ENCODE measurements at places on chromosomes 2 and 18. TPM values are rescaled to one million over a fixed set of nuclear protein-coding genes. Genes with fewer than 3 reads are reported as not detected.

DNA sequence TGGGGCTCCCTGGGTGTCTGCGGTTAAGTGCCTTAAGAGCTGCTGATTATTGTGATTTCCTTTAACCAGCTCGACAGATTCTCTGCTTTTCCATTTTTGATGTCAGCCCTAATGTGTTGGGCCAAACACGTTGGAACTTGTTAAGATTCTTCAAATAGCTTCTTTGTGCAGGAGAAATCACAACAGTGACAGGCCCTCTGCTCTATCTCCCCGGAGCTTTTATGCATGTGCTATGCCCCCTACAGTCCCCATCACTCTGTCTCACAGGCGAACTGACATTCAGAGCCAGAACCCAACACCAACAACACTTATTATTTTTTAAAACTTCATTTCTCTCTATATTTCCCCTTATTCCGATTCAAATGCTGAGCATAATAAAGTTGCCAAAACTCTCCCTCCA lies 371.7 kb upstream of the CELF4 start:
- no peak for DNase-seq

DNA sequence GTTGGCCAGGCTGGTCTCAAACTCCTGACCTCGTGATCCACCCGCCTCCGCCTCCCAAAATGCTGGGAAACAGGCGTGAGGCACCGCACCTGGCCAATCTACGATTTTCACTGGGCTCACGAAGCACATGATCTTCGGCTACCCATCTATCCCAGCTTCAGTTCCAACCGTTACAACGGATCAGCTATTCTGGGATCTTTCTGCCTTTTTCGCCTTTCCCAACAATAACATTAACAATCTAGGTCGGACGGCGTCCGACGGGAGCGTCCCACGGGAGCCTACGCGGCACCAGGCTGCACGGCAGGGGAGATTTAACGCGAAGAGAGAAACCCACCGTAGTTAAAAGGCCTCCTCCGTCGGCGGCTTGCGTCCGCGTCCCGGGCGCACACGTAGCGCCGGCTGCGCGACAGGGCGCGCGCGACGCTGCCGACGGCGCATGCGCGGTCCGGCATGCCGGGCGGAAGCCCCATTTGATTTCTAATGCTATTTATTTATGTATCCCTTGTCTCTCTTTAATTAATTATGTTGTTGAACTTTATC lies at the start of gene MSL3B:
Gene MSL3B (minus strand): TSS at position 394 of the 540 bp plus-strand sequence.
- DNase-seq = peak; percentile 51

- no peak for DNase-seq
Observed at GRCh38 chr2:201342923-201343322, 14.2 kb downstream of the FLACC1 start.

DNA sequence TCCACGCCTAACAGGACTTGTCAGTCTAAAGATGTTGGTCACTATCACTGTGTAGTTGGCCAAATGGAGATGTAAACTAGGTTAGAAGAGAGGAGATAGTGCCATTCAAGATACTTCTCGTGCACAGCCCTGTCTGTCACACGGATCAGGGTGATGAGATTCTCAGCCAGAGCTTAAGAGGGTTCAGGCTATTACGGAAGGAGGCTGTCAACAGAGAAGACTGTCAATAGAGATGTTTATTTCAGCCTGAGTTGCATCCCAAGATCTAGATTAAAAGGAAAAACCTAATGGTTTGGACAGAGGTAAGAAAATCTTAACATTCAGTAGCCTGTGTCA lies 83.4 kb downstream of the AAK1 start:
- DNase-seq = no peak

DNA sequence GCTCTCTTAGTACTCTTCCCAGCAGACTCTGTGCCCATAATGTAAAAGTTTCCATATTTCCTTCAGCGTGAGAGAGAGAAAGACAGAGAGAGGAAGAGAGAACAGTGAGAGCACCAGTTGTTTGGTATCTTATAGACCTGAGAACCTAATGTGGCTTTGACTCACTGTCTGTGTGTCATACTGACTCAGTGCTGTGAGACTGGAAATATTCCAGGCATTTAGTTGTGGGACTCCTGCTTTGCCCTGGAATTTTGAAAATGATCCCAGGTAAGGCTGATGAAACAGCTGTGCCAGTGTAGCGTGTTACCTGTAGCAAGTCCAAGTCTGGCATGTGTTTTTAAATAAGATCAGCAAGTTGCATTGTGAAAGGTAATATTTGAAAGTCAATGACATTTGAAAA lies 87.9 kb upstream of the KCNH7 start:
- no peak for DNase-seq

DNA sequence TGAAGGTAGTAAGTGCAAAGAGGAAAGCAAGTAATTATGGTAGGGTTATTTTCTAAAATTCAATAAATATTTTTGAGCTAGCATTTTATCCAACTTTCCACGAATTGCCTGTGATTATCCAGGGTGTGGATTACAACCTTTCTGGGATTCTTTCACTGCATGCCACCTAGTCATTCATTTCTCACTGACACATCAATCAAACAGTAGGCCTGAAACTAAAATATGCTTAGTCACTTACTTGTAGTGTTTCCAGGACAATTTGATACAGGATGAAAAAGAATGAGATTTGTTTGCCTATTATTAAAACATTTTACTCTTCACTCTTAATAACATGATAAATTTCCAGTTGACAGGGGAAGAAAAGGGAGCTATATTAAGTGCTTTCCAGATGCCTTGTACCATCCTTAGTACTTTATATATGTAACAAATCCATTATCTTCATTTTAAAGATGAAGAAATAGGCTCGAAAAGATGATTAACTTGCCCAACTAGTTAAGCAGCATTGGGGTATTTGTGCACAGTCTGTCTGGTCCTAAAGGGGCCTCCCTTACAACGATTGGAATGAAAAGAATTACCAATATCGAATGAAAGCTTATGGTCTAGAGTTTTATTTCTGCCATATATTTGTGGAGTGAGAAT lies 70.4 kb downstream of the KCTD1 start:
- no peak for DNase-seq

DNA sequence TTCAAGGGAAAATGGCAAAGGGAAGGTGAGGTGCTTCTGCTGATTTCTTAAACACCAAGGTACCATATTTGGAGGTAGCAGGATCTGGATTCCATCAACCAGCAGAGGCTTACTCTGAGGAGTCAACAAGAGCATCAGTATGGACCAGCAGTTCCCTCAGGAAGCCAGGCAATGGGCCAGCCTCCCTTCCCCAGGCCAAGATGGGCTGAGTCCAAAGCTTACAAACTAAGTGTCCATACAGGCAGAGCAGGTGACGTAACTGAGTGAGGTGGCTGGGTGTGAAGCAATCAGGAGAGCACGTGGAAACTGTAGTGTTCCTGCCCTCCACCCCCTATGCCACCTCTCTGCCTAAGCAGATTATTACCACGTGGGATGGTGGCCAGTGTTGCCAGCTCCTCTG lies 134.2 kb upstream of the HNRNPA3 start:
- DNase-seq = peak; percentile 39

DNA sequence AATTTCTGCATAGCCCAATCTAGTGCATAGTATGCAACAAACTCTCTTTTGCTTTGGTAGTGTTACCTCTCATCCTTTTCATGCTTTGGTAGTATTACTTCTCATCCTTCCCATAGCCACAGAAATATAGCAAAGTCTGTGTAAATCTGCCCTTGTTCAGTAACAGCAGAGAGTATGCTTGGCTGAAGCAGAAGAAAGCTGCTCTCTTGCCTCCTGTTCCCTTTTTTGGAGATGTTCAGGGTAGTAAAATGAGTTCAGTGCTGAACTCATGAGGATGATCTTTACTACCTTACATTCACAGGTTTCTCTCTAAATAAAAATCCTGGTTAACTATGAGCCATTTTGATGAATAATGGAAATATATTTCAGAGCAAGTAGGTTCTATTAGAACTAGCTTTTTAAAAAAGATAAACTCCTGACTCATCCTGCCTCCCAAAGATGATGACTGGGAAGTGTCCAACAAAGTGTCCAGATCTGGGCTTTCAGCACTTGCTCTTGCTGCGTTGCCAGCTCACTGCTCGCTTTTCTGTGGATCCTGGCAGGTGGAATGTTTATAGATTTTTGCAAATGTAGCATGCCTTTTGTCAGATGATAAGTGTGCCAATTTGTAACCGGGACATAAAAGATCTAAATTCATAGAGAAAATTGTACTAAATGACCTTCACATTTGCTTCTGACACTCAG lies 29.4 kb upstream of the CHMP3 start:
- no peak for DNase-seq

DNA sequence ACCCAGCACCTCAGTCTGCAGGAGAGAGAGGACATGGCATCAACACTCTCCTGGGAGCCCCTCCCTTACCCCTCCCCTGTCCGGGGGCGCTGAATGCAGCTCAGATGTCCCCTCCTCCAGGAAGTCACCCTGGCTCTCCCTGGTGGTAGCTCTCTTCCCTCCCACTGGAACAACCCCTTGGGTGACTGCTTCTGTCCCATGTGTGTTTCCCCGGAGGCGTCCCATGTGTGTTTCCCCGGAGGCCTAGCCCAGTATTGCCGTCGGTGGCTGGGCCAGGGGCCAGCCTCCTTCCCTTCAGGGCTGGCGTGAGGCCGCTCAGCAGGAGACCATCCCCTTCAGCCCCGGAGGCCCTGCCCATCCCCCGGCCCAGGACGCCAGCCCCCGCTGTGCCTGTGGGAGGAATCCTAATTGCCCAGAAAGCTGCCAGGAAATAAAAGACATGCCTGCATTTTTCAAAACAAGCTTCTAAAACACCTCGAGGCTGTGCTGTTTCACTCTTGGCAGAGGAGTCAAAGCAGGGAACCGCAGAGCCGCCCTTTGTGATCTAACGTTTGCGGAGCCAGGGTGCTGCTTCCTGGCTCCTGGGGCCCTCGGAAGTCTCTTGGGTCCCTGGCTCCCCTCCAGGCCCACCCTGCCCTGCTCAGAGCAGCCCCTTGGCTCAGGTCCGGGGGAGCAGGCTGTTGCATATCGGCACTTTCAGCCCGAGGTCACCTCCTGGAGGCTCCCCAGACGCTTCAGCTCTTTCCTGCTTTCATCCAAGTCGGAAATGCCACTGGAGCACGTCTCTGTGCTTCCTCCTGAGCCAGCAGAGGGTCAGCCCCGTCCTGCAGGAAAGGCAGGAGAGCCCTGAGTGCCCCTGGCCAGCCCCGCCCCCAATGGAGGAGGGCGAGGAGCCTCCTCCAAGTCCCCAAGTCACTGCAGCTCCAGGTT lies 11.4 kb downstream of the SNED1 start:
- DNase-seq = peak; percentile 73

DNA sequence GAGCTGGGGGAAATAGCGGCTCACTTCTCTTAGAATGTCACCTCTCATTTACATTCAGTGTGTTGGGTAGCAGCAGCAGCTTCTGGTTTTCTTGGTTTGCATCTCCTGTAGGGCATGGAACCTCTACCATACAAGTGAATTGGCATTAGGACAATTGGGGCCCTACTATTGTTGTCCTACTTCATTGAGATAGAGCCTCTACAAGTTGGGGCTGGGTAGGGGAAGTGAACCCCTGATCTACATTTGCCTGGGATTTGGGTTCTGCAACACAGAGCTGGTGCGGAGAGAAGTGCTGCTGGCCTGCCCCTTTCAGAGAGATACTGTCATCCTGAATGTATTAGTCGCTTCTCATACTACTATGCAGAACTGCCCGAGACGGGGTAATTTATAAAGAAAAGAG lies 391.6 kb upstream of the HS6ST1 start:
- DNase-seq = no peak

- DNase-seq = no peak
Observed at GRCh38 chr2:38887347-38887746, 2.3 kb upstream of the ARHGEF33 start.

- DNase-seq = peak; percentile 78
Observed at GRCh38 chr2:73999881-74000597, 15.3 kb downstream of the TET3 start.

DNA sequence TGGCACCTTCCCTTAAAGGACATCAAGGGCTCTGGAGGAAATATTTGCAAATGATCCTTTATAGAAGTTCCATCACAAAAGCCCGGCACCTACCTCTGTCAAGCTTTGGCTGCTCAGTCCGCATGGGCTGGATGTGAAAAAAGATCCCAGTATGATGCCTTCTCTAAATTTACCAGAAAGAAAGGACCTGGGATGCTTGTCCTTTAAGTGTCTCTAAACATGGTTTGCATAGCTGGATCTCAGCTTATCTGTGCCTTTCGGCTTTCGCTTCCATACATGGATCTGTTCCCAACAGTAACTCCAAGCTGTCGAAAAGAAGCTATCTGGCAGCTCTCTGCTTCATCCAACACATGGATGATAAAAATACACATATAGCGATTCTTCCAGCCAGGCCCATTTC lies 60.4 kb upstream of the SLC8A1 start:
- DNase-seq = peak; percentile 53

- DNase-seq = no peak
Observed at GRCh38 chr2:10402062-10402585, 46.0 kb downstream of the ODC1 start.

- no peak for DNase-seq
Observed at GRCh38 chr2:124112966-124113365, 87.9 kb downstream of the CNTNAP5 start.

DNA sequence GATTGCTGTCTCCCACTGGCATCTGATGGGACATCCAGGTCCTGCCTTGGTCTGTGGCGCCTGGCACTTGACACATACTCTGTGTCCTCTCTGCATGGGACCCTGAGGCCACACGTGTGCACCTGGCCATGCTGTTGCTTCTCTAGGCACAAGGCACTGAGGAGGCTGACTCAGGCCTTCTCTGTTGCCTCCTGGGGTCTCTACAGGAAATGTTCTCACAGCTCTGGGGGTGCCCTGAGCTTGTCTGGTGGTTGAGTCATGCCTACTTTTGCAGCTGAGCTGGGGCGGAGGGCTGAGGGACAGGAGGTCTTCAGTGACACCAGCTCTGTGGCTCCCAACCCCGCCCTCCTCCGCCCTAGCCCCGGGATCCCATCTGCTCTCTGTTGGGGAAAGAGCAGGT lies 207.0 kb upstream of the HS6ST1 start:
- no peak for DNase-seq

GRCh38 chr2:121161272-121161671 lies 123.7 kb downstream of the TFCP2L1 start:
- DNase-seq = no peak

DNA sequence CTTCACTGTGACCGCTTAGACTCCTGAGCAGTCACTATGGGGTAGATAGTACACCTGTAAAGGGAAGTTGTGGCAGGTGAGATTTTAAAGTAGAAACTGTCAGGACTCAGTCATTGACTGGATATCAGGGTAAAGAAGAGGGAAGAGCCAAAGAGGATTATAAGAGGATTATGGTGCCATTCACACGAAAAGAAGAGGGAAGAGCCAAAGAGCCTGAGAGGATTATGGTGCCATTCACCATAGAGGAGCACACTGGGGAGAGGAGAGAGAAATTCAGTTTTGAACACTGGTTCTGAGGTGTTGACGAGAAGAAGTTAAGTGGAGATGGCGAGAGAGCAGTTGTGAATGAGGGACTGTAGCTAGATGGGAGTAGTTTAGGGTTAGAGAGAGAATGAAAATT lies 16.9 kb upstream of the KCNJ13 start:
- no peak for DNase-seq

- no peak for DNase-seq
Observed at GRCh38 chr18:10926621-10927161, 222.7 kb downstream of the PIEZO2 start.

The ABCB11 gene
- not detected for total RNA-seq

The RPE gene
- total RNA-seq = 34.8 TPM

The DOK1 gene
- total RNA-seq = 5.9 TPM

The LYG2 gene
- not detected for total RNA-seq

The ZFP36L2 gene
- 114 TPM for total RNA-seq

The DSC3 gene
- total RNA-seq = 2.2 TPM

The MOCOS gene
- total RNA-seq = 4.1 TPM

The CREG2 gene
- total RNA-seq = not detected

The SERPINB4 gene
- not detected for total RNA-seq

The SLC38A11 gene
- 7.2 TPM for total RNA-seq

The SP140L gene
- 27.8 TPM for total RNA-seq

Measured in stomach (tissue), 19 donors.